ENCODE measurements at places on chromosomes 4 and X. TPM values are rescaled to one million over a fixed set of nuclear protein-coding genes. Genes with fewer than 3 reads are reported as not detected.

ZDHHC15 gene
- under 0.01 TPM for total RNA-seq

- DNase-seq, result peak; percentile 5
Observed at GRCh38 chr4:19832411-19832810, 419.3 kb upstream of the SLIT2 start.

NDNF gene
- 0.32 TPM for total RNA-seq

DNA sequence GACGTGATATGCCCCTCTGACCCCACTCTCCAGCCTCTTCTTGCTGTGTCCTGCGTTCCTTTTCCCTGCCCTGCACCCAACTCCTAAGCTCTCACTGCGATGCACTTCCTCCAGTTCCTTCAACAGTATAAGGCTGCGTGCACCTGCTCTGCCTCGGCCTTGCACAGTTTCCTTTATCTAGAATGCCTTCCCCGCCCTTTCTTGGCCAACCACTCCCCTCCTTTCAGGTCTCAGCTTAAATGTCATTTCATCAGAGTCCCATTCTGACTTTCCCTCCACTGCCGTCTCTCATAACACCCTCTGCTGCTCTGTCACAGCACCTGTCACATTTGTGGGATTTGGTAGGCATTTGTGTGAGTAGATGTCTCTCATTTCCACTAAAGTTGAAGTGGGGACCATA, 58.4 kb upstream of the NEIL3 start:
- DNase-seq, result no peak

MTMR8 gene
- 0.43 TPM for total RNA-seq

- no peak for DNase-seq
Observed at GRCh38 chr4:168570466-168570865, 73.6 kb downstream of the PALLD start.

- peak; percentile 92 for DNase-seq
Observed at GRCh38 chr4:169229571-169230028, 41.2 kb downstream of the SH3RF1 start.

TACR3 gene
- not detected for total RNA-seq

DNA sequence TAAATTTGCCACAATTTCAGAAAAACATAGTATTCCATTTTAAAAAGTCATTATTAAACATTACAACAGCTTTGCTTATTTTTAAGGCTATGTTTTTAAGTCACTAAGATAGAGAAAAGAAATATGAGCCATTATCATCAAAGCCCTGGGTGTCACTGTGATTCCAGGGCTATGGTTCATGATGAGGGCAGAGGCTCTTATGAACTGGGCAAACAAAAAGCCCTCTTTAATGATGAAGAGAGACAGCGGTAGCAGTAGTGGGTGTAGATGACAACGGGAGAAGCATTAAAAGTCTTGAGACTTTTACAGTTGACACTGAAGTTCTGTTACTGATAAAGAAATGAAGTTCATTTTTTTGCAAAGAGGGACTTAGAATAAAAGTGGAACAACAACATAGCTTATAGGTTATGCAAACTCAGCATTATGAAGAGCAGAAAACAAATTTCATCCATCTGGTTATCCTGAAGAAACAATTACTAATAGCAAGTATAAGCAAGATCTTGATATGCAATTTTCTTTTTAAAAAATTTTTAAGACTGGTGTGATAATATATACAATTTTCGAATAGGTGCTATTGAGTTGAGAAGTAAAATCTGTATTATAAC, 202.7 kb upstream of the ETNPPL start:
- peak; percentile 33 for DNase-seq

DNA sequence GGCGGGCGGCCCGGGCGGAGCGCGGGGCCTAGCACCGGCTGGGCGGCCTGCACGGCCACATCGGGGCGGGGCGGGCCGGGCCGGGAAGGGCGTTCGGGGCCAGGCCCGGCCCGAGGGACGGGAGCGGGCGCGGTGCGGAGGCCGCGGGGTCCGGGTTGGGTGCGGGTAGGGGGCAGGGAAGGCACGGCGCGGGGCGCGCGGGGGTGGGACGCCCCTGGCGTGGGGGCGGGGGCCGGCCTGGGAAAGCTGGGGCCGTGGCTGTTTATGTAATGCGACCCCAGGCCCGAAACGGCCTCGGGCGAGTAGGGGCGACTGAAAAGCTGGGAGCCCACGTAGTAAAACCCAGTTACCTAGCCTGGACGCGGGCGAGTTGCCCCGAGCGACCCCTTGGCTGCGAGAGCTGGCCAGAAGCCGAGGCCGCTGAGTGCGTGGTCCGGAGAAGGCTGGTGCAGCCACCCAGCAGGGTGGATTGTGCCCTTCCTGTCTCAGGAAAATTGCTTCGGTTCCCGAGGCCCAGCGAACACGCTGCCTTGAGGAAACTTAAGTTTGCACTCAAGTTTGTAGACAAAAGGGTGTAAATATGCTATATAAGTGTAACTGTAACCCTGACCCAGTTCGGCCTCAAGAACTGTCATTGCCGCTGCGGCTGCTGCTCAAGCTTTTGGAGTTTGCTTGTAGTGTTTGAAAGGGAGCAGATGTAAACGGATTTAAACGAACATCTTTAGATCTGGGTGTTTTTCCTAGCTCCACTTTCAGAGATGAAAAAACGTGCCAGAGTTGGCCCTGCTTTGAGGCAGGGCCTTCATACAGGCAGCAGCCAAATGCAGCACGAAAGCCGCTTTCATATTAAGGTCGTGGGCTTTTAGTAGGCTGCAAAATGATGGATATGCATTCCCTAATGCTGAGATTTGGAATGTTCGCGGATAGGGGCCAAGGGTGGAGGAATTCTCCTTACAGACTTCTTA, 674 bp downstream of the SEC24B start:
- DNase-seq, result peak; percentile 32

DNA sequence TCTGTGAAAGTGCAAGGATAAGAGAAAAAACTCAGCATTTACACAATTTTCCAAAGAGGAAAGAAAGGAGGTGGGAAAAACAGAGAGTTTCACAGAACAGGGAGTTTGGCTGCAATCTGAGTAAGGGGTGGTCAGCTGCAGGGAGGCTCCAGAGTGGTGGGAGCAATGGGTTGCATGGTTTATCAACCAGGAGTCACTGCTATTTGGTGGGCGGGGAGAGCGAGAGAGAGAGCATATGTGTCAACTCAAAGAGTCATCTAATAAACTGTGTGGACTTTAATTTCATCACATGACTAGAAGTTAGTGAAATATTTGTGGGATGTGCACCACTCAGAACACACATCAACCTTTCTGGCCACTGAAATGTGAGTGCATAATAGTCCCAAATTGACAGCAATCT, 94.6 kb downstream of the FAM13A start:
- no peak for DNase-seq

ZRSR2 gene
- total RNA-seq, result 5.6 TPM

CENPVL1 gene
- not detected for total RNA-seq

DNA sequence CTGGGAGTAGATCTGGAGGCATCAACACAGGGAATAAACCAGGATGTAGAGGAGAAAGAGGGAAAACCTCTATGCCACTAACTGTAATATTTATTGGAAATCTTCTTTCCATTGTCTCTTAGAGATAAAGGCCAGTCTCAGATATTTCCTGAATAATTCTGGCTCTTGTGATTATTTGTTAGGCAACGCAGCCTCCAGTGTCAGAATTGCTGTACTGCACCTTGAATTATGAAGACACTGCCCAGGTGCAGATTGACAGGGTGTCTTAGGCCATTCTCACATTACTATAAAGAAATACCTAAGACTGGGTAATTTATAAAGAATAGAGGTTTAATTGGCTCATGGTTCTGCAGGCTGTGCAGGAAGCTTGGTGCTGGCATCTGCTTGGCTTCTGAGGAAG, 100.7 kb upstream of the ZDHHC15 start:
- no peak for DNase-seq

- DNase-seq, result no peak
Observed at GRCh38 chr4:17103231-17103630, 204.8 kb upstream of the LDB2 start.

SRPK3 gene
- total RNA-seq, result 0.86 TPM

ETDB gene
- not detected for total RNA-seq

RAB39B gene
- 0.43 TPM for total RNA-seq

CLCN5 gene
- total RNA-seq, result 12.5 TPM

MAMLD1 gene
- 1.3 TPM for total RNA-seq

F8A2 gene
- total RNA-seq, result not detected

TEC gene
- 0.32 TPM for total RNA-seq

- DNase-seq, result no peak
Observed at GRCh38 chr4:151940926-151941617, 180.3 kb upstream of the GATB start.

DNA sequence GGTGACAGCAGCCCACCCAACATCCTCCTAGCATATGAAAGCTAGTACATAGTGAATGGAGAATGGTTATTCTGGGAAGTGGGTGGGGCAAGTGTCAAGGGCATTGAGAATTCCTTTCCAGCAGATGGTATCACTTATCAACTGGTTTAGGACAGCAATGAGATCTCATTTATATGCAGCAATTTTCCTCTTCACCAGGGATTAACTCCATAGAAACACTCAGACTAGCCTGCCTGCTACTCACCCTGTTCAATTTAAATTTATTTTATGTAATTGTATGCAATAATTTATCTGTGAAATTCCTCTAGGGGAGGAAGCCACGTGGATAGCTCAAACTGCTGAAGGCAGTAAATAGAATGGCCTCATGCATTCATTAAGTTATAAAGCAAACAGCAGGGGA, 101.6 kb upstream of the MID1IP1 start:
- DNase-seq, result no peak

DNA sequence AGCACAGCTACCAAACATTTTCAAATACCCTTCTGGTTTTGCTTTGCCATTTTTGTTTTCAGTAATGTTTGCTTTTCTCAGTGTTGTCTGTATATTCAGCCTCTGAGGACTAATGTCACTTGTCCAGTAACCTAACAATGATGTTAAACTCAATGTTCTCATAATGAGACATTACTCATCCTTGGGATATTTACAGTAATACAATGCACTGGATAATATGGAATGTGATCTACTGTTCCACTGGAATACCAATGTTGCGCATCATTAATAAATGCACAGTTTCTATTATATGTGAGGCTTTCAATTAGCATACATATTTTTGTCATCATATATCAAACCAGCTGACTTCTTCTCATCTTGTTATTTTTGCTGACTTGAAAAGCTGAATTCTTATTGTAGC, 259.1 kb downstream of the SH2D1A start:
- no peak for DNase-seq

TSPYL2 gene
- 13.0 TPM for total RNA-seq

GRCh38 chrX:45794323-45794994, 593.8 kb upstream of the DIPK2B start:
- DNase-seq, result no peak

CLDN22 gene
- not detected for total RNA-seq

DNA sequence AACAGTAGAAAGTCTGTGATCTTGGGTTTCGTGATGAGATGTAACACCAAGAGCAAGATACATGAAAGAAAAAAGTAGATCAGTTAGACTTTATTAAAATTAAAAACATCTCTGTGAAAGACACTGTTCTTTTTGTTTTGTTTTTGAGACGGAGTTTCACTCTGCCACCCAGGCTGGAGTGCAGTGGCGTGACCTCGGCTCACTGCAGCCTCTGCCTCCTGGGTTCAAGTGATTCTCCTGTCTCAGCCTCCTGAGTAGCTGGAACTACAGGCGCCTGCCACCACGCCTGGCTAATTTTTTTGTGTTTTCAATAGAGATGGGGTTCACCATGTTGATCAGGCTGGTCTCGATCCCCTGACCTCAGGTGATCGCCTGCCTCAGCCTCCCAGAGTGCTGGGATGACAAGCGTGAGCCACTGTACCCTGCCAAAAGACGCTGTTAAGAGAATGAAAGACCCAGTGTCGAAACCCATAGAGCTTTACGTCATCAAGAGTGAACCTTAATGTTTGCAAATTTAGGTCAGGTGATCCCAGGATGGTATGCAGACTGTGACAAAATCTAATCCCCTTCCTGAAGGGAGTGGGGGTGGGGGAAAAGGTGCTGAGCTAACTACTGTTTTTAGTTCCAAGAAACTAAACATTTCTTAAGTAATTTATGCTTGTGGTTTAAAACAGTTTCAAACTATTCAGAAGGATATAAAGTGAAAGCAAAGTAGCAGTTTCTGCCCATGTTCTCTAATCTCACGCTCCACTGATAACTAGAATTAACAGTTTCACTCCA, 8.0 kb downstream of the OFD1 start:
- peak; percentile 91 for DNase-seq

DNA sequence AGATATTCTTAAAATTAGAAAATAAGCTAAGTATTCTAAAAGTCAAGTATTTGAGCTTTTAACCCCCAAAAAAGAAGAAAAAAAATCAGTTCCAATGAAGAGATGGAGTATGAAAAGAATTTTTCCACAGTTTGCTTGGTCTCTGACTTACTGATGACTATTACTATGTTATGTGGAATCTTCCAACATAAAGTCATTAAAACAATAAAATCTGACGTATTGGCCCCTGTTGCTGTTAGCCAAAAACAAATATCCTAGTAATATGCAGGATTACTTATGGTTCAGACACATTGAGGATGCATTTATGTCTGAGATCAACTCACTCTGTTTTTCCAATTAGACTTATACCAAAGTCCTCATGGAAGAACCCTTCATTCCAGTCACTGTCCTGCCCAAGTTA, 517.2 kb upstream of the ADGRL3 start:
- peak; percentile 3 for DNase-seq

DGKK gene
- total RNA-seq, result not detected

GRCh38 chr4:78749972-78750727, 26.0 kb upstream of the BMP2K start:
- no peak for DNase-seq

DNA sequence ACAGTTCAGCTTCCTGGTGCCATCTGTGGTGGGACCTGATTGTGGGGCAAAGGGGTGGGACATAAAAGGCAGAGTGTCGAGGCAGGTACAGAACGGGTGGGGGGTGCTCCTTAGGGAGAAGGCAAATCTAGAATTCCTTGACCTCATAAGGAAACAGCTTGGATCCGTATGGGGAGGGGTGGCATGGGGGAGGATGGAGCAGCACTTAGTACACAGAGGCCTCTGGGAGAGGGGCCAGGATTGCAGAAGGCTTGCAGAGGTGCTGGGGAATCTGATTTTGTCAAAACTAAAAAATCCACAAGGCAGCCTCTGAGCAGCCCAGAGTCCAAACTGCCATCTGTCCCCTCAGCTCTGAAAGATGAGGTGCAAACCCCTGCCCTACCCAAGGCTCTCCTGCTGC, 2.3 kb upstream of the EMD start:
- no peak for DNase-seq

ADH7 gene
- not detected for total RNA-seq

SLC49A3 gene
- 7.1 TPM for total RNA-seq

DNA sequence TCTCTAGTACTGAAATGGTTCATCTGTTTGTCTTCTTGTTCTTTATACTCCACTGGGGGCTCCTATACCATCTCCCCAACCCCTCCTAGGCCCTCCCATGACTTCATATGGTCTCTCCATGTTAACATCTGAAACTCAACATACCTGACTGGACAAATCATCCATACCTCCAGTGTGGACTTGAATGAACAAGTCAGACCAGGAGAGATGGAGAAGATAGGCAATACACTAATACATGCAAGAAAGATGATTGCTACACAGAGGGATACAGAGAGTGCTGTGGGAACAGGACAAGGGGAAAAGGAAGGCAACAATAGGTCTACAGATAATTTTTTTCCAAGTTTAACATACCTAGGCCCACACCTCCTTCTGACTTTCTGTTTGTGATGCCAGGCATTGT, 175.1 kb downstream of the FHIP1A start:
- DNase-seq, result no peak

GRCh38 chr4:124426279-124426678, 286.3 kb downstream of the ANKRD50 start:
- no peak for DNase-seq
